ENCODE measurements at places on chromosomes 2 and 18.

- no peak for DNase-seq
Observed at GRCh38 chr18:74342416-74343043, 26.9 kb downstream of the C18orf63 start.

DNA sequence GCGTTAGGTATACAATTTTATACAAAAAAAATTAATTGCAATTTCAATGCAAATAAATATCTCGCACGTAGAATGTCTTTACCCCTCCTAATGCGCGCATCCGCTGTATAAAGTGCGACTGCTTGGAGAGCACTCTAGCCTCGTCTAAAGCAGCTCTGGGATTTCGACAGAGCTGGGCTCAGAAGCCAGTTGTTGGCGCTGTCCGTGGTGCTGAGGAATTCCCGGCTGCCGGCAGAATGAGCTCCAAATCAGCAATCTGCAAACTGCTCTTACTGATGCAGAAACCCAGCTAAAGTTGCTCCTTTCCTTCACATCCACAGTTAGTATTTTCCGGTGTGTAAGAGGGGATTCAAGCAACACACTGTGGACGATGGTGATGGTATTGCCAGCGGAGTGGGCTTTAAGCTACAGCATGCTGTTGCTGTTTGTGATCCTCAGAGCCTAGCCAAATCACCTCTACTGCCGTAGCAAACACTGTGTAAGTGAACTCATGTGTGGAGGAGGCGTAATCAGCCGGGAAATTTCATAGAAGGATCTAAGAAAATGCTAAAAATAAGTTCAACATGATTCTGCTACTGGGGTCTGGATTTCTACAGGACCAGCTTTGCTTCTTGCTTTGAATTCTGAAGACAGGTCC, at the start of gene VWC2L:
Gene VWC2L, plus strand, starts transcription at position 137 of the 637 bp plus-strand sequence. CDS start 3,140 bp downstream, outside the sequence.
- no peak for DNase-seq

GRCh38 chr2:176542476-176542875, 273.2 kb downstream of the MTX2 start:
- no peak for DNase-seq

- no peak for DNase-seq
Observed at GRCh38 chr2:166032361-166032760, 78.8 kb upstream of the TTC21B start.

DNA sequence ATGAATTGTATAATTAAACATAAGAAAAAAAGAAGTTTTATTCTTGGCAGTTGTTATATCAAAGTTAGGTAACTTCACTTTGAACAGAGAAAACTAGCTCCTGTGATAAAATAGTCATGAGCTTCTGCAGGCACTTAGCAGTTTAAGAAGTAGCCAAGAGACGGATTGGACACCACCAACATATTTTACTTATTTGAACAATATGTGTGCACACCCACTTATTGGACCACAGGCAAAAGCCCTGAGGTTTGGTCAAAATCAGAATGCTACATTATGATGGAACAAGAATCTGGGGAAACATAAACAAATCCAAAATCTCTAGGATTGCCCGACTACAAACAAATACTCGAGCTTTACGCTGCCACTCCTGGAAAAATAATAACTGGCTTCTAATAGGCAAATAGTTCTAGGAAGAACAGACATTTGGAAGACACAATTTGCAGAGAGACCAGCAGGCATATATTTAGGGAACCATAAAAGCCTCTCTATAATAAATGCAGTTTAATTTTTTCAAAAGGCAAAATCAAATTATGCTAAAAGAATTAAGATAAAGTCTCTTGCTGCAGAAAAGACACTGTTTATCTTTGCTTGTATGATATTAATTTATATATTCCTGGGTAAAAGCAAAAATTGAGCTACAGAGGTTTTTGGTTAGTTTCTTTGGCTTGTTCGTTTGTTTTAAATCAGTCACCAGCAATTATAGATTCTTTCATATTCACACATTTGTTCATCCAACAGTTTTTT, 117.9 kb downstream of the CDC42EP3 start:
- DNase-seq, result no peak

DNA sequence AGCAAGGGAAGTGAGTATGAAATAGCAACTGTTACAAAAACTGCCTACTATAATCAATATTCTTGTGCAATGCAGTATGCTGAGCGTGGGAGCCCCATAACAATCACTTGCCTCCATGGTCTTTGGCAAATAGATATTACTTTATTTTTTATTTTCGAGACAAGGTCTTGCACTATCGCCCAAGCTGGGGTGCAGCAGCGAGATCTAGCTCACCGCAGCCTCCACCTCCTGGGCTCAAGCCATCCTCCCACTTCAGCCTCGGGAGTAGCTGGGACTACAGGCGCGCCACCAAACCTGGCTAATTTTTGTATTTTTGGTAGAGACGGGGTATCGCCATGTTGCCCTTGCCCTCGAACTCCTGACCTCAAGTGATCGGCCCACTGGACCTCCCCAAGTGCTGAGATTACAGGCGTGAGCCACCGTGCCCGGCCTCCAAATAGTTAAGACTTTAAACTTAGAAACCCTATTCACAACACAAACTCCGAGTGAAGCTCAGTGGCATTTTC, 1.2 kb upstream of the CCNT2 start:
- no peak for DNase-seq

DNA sequence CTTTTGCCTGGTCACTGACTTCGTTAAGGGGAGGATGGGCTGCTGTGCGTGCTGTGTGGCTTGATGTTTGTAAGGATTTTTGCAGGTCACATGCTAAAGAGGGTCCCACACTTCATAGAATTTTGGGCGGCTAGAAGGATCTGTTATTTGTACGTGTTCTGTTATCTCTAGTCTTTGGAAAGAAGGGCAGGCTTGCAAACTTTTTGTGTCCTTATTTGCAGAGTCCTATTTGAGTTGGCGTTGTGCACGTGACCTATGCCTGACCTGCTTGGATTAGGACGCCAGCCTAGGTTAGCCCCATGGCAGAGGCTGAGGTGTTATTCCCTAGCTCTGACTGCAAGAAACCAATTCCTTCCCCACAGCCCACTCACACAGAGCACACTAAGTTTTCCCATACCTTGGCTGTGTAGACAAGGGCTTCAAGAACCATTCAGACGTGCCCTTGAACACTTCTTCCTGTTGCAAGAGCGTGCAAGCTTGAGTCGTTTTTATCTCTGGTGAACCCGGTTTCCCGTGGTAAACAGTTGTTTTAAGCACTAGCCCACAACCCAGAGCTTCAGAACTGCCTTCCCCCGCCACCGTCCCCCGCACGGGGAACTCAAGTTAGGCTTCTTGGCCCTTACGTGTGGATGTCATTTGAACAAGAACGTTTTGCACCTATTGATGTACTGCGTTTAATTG, 94.6 kb downstream of the LDLRAD4 start:
- DNase-seq, result no peak

GRCh38 chr2:212465456-212465855, 73.1 kb downstream of the ERBB4 start:
- DNase-seq, result no peak

- no peak for DNase-seq
Observed at GRCh38 chr18:61582202-61582710, 249.0 kb downstream of the CDH20 start.

GRCh38 chr18:40583671-40584070, 1371.4 kb upstream of the PIK3C3 start:
- DNase-seq, result no peak

DNA sequence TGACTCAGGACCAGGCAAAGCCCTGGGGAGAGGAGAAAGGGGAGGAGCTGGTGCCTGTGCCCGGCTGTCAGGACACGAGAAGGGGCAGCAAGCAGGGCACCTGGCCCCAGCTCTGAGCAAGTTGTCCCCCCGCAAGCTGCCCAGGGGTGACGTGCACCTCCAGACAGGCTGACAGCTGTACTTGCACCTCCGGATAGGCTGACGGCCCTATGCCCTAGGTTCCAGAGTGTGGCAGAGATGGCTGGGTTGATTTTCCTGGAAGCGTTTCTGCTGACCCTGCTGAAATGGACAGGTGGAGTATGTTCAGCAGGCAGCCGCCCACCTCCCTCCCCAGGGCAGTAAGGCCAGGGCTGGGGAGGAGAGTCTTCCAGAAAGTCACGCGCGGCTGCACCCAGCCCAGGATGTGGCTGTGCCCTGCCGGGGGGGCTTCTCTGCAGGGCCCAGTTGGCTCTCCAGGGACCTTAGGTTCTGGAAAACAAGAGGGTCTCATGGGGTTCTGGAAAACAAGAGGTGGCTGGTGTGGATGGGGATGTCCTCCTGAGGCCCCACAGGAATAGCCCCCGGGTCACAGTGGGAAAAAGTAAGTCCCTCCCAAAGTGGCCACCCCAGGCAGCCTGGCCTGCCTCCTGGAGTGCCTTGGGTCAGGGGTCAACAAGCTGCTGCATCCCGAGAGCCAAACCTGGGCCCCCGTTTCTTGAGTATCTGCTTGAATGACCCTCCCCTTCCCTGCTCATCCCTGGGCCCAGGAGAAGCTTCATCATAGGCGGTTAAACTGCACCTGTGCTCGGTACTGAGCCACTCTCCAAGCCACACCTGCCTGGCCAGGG, 71.4 kb upstream of the OTOS start:
- no peak for DNase-seq

Data from thoracic aorta (tissue), 2 donors.